LHCN-M2 (cell line): ENCODE measurements at places on chromosomes 1 and 21.

DNA sequence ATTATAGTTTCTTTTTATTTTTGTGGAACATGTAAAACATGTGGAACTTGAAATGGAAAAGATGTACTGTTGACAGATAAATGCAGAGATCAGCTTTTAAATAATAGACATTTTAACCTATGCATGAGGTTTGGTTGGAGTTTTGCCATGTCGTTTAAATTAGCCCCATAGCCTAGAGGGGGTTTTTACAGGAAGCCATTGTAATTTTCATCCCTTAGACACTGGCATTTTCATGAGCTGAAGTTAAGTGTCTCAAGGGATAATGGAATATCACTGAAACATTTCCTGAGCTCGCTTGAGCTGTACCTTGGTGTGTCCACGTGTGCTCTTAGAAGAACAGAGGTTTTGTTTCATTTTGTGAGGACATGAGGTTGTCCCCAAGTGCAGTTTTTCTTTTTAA is 54.2 kb downstream of the HMCN1 start:
- DNase-seq, result no peak

DNA sequence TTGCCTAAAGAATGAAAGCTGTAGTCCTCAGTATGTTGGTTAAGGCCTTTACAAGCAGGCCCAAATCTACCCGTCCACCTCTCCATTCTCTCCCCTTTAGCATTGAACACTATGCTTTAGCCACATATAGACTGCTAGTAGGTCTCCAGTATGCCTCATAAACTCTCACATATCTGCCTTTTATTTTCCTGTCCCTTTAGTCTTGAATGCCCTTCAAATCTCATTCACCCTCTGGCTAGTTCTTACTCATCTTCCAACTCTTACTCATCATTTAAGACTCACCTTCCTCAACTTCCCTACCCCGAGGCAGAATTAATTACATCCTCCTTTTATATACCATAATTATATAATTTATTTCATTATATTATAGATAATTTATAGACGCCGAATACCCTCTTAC is 78.7 kb upstream of the TSPAN2 start:
- DNase-seq, result no peak

DNA sequence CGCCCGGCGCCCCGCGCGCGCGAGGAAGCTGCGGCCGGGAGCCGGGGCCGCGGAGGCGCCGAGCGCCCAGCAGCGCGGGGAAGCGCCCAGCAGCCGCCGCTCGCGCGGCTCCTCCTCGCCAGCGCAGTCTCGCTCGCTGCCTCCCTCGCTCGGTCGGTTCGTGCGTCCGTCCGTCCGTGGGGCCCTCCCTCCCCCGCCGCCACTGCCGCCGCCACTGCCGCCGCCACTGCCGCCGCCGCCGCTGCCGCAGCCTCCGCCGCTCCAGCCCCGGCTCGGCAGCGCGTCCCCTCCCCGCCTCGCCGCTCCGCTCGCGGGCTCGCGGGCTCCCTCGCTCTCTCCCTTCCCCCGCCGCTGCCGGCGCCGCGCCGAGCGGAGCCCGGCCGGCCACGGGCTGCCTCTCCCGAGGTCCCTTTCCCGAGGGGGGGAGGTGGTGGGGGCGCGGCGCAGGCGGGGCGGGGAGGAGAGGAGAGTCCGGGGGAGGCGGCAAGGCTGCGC is at the start of gene KCND3:
Gene KCND3 (minus strand): TSS at position 138 of the 495 bp plus-strand sequence.
- peak; percentile 1 for DNase-seq

GRCh38 chr1:34842952-34843371 is 16.6 kb downstream of the SMIM12 start:
- DNase-seq, result no peak

- peak; percentile 100 for DNase-seq
These were observed 1.3 kb upstream of the S100A10 start for GRCh38 chr1:151994956-151995355.

GRCh38 chr1:76666499-76666898 is 200.8 kb upstream of the ST6GALNAC5 start:
- DNase-seq, result no peak

DNA sequence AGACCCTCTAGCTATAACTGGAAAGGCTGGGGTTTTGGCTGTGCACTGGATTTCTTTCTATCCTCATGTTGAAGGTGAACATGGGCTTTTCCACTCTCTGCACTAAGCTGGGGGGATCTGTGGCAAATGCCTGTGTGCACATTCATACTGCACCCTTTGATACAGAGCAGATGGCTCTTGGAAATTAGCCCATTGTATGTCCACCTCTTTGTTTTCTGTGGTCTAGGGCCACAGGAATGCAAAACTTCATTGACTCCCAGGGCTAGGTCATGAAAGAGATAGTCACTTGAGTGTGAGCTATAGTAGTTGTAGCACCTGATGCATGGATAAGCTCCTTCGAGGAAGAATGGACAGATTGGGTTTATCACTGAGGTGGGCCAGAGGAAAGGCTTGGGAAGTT is 5.7 kb upstream of the OR14A16 start:
- DNase-seq, result no peak

- DNase-seq, result peak; percentile 12
These were observed 39.0 kb upstream of the ATP1A1 start for GRCh38 chr1:116334015-116334547.

DNA sequence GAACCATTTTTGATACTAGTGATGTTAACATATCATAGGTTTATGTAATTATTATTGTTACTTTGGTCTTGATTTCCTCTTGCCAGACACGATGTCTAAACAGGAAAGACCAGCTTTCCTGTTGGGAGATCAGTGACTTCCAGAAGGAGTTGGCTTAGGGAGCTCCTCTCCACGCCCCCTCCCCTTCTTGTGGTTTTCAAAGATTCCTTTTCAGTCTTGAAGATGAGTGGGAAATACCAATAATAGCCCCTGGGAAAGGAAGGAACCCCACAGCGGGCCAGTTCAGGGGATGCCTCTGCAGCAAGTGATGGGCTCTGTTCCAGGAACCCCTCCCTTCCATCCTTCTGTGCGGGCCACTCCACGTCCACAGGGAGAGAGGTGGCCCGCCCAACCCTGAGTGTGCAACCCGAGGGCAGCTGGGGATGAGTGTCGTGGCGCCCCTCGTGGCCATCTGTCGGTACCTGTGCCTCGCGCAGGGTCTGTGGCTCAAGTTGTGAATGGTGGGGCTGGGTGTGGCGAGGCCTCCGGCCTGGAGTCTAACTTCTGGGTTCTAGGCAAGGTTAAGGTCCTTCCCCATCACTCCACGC is 65.7 kb downstream of the TLR5 start:
- no peak for DNase-seq

- DNase-seq, result peak; percentile 77
These were observed 691 bp downstream of the SFPQ start for GRCh38 chr1:35192056-35192852.

DNA sequence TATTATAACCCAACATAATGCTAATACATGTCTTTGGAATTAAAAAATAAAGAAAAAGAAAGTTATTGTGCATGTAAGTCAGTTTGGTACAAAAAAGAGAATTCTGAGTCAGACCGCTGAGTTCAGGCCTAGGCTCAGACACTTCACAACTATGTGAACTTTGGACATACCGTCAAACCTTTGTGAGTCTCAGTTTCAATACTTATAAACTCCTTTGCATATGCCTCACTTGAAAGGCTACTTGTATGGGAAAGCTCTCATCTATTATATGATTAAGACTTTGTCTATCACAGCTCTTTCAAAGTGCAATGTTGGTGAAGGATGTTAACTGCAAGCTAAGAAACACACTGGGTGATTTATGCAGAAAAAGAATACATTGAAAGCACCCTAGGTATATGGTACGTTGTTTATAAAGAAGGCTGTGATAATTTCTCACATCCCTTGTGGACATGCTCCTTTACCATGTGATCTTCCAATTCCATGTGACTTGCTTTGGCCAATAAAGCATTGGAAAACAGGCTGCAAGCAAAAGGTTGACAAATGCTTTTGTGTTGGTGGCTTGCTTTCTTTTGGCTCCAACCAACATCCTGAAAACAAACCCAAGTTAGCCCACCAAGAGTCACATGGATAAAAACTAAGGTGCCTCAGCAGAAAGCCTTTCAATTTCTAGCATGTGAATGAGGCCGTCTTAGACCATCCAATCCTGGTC is 49.6 kb downstream of the INTS7 start:
- no peak for DNase-seq

DNA sequence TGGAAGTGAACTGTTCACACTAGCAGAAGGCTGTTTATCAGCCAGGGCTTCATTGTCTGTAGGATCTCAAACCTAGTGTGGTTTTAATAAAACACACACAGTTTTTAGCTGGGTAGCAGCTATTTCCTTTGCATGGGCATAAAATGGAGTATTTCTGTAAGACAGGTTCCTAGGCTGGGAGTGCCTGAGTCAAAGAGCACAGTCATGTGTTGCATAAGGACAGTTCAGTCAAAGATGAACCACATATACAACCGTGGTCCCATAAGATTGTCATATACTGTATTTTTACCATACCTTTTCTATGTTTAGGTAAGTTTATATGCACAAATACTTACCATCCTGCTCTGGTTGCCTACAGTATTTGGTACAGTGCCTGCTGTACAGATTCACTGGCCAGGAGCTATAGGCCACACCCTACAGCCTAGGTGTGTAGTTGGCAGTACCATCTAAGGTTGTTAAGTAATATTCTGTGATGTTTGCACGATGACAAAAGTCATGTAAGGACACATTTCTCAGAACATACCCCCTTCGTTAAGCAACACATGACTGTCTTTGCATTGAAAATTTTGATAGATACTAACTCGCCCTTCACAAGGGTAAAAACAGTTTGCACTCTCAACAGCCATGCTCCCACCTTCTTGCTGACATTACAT is 17.2 kb downstream of the LGALS8 start:
- no peak for DNase-seq

GRCh38 chr1:222886878-222887351 is 72.1 kb downstream of the DISP1 start:
- no peak for DNase-seq

DNA sequence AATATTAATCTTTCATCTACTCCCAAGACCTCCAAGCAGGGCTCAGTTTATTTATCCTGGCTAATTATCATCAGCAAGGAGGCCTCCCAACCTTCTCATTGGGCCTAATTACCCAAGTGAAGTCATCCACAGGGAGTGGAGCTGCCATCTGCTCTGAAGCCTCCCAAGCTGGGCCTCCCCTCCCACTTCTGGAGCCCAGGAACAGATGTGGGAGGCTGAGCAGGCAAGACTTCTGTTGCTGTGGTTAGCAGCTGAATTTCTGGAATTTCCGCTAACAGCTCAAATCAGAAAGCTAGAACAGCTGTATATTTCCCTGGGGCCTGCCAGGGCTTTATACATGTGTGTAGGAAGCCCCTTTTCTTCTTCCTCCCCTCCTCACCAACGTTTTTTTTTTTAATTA is 127.5 kb downstream of the UCK2 start:
- peak; percentile 93 for DNase-seq

GRCh38 chr1:186578325-186579016 is 101.8 kb downstream of the PTGS2 start:
- DNase-seq, result no peak

DNA sequence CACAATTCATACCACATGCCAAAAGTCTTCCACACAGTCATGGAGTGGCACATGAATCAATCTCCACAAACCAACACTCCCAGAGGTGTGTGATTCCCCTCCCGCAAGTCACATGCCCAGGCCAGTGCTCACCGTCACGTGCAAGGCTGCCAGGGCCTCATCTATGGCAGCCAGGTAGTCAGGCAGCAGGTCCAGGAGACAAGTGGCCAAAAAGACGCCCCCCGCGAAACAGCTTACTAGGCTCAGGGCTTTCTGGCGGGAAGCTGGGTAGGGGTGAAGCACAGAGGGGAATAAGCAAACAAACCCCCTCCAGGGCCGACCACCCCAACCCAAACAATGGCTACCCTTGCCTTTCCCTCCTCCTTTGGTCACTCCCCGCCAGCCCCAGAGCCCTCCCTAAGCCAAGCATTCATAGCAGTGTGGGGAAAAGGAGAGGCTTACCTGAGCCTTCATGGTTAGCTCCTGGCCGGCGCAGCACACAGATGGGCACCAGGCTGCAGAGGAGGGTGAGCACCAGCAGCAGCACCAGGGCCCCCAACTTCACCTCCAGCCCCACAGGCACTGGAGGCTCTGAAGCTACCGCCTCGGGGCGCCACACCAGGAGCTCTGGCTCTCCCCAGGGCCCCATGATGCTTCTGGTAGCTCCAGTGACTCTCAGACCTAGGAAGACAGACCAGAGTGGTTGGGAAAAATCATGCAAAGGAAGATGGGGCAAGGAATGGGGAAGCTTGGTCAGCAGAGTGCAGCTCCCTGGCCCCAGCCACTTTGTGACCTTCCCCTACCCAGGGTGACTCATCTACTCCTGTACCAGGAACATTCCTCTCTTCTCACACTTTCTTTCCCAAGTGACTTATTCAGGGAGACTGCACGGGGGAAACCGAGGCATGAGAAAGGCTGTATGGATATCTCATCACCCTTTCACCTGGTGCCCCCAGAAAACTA is 978 bp downstream of the SLC39A1 start:
- peak; percentile 68 for DNase-seq

- no peak for DNase-seq
These were observed 463 bp downstream of the PRPF3 start for GRCh38 chr1:150321826-150322166.

DNA sequence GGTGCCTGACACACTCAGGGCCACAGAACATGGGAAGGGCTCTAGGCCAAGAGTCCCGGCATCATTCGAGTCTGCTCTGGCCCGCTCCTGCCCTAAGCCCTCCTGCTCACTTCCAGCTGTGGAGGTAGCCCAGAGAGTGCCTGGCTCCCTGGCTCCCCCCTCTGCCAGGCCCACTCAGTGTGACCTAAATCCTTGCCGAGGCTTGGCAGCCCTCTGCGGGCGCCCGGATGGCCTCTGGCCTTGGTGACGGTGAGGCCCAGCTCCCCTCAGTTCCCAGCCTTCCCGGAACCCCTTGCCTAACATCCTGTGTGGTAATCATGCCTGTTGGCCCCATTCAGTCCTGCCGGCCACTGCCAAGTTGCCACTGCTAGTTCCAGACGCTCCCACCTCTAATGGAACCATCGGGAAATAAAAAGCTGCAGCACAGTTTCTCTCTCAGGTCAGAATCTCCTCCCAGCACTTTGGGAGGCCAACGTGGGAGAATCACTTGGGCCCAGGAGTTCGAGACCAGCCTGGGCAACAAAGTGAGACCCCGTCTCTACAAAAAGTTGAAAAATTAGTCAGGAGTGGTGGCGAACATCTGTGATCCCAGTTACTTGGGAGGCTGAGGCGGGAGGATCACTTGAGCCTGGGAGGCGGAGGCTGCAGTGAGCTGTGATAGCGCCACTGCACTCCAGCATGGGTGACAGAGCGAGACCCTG is 1.2 kb upstream of the H6PD start:
- peak; percentile 23 for DNase-seq

GRCh38 chr21:14114251-14114650 is 96.5 kb downstream of the LIPI start:
- DNase-seq, result no peak

- DNase-seq, result peak; percentile 92
These were observed 8.8 kb upstream of the CAMK2N1 start for GRCh38 chr1:20494609-20495311.
